Smooth muscle cell of the coronary artery (primary cell): ENCODE measurements at places on chromosomes 3 and 15. TPM values are rescaled to one million over a fixed set of nuclear protein-coding genes. Genes with fewer than 3 reads are reported as not detected.

The TNFSF10 gene
- 1.4 and 6.3 TPM in 2 replicates for total RNA-seq

The MORF4L1 gene
- 194 and 348 TPM in 2 replicates for total RNA-seq

The IL17RC gene
- total RNA-seq: 20.9 and 21.8 TPM in 2 replicates

The CLDN11 gene
- 130 and 280 TPM in 2 replicates for total RNA-seq

The EIF4E3 gene
- total RNA-seq: 0.68 and 3.3 TPM in 2 replicates

The FAM3D gene
- not detected in 2 replicates for total RNA-seq

The CDHR4 gene
- total RNA-seq: 1.3 TPM in 1 of 2 replicates, not detected in the other

The FGF12 gene
- under 0.01 TPM in 1 of 2 replicates, not detected in the other for total RNA-seq

The SLC24A5 gene
- total RNA-seq: not detected in 2 replicates

The MASP1 gene
- 5.7 and 20.2 TPM in 2 replicates for total RNA-seq

The FAM43A gene
- total RNA-seq: 9.8 and 37.3 TPM in 2 replicates

The LRRC31 gene
- total RNA-seq: not detected in 2 replicates

The TM4SF18 gene
- 0.15 and 2.5 TPM in 2 replicates for total RNA-seq

The HGD gene
- total RNA-seq: 0.12 and 0.23 TPM in 2 replicates

The HHATL gene
- total RNA-seq: not detected in 2 replicates

The CD86 gene
- not detected in 2 replicates for total RNA-seq

The ITGA11 gene
- 26.3 and 65.5 TPM in 2 replicates for total RNA-seq

The AHSG gene
- total RNA-seq: not detected in 2 replicates

The LRRC15 gene
- 0.45 and 1.5 TPM in 2 replicates for total RNA-seq
